Sigmoid colon (tissue), 7 donors: ENCODE measurements at places on chromosomes 1 and 21. TPM values are rescaled to one million over a fixed set of nuclear protein-coding genes. Genes with fewer than 3 reads are reported as not detected.

The TCEA3 gene
- 162 TPM for polyA plus RNA-seq

The SYNC gene
- polyA plus RNA-seq = 12.7 TPM

DNA sequence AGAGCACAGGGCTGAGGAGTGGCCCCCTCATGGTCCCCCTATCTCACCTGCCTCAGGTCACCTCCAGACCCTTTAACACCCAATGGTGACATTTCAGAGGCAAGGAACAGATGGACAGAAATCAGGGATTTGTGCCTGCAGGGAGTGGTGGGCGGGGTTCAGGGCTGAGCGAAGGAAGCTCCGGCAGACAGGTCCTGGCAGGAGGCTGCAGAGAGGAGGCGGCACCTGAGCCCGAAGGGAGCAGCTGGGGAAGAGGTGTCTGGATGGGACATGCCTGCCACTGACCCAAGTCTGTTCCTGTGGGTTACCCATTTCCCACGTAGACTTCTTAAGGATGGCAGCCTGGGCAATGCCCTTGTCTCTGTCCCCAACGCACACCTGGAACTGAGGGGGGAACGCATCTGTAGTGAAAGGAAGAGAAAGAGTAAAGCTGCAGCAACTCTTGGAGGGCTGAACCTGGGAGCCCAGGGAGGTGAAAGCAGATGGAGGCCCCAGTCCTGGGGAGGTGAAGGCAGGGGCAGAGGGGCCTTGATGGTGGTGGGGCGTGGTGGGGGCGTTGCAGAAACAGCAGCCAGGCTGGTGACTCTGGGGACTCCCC lies 61.6 kb upstream of the ADARB1 start:
- H3K4me1 ChIP-seq = peaks cover 17% of the 10 kb centered on the region
- no peaks in the 10 kb centered on the region for H3K36me3 ChIP-seq
- no peak for DNase-seq

DNA sequence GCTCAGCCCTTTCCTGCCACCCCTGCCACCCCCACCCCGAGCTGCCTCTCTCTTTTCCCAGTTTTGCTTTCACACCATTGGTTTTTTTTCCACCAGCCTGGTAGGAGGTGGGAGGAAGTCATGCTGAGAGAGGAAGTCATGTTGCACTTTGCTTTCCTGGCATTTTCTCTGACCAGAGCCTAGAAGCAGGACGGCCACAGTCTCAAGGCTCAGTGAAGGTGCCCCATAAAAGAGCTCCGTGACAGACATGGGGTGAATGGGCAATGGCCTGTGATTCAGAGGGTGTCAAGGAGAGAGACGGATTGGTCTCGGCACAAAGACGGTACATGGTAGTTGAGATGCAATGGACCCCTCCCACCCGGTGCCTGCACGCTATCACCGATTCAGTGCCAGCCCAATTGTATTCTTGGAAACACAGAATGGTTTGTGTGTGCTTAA lies 42.1 kb upstream of the DMRTB1 start:
- no peaks in the 10 kb centered on the region for H3K36me3 ChIP-seq
- no peak overlapping the region for H3K4me3 ChIP-seq
- peaks cover 33% of the 10 kb centered on the region for H3K27me3 ChIP-seq
- no peak overlapping the region for H3K27ac ChIP-seq
- no peaks in the 10 kb centered on the region for H3K4me1 ChIP-seq
- no peak for DNase-seq

The TRPM2 gene
- polyA plus RNA-seq = 2.4 TPM

DNA sequence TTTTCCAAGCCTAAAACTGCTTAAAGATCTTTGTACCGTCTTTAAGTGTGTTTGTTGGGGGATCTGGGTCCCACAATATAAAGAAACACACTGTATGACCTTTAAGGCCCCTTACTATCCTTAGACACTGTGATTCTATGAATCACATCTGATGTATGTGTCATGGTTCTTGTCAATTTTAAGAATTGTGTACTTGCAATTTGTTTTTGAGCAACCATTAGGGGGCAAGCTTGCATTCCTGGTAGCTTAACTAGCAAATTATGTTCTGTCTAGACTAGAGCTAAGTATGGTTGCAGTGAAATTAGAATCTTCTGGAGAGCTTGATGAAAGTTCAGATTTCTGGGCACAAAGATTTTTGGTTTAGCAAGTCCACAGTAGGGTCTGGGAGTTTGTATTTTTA lies 219.5 kb downstream of the TPR start:
- no peak overlapping the region for H3K27ac ChIP-seq
- DNase-seq = no peak
- no peaks in the 10 kb centered on the region for H3K27me3 ChIP-seq
- H3K36me3 ChIP-seq = no peaks in the 10 kb centered on the region
- peaks cover 28% of the 10 kb centered on the region for H3K4me1 ChIP-seq
- H3K4me3 ChIP-seq = no peak overlapping the region
